ENCODE measurements at places on chromosomes 12 and 14.

GRCh38 chr12:113387631-113388030, 16.1 kb downstream of the SDS start:
- DNase-seq: no peak

- no peak for DNase-seq
Measured at GRCh38 chr12:18470251-18470650, 208.9 kb downstream of the PIK3C2G start.

DNA sequence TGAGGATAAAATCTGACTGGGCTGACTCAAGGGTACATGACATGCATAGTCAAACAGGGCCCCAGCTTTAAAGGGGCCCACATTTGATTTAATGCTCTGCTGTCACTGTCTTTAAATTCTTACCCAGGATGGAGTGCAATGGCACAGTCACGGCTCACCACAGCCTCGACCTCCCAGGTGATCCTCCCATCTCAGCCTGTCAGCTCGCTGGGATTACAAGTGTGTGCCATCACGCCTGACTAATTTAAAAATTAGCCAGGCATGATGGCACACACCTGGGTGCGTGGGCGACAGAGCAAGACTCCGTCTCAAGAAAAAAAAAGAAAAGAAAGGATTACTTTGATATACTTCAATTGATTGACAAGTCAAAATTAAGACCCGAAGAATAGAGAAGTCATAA, 9.2 kb upstream of the PLBD1 start:
- no peak for DNase-seq

GRCh38 chr12:67624355-67624754, 24.2 kb upstream of the DYRK2 start:
- DNase-seq: no peak

DNA sequence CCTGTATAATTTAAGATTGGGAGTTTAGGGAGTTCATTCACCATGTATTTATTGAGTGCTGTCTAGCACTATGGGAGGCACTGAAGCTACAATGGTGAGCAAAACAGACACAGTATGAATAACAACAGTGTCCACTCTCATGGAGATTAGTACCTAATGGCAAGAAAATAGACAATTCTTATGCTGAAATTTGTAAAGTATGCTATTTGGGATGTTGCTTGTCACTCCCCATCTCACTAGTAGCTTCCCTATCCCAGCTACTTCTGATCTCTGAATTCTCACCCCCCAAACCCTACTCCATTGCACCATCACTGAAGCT, 4.0 kb downstream of the GDF11 start:
- DNase-seq: no peak

DNA sequence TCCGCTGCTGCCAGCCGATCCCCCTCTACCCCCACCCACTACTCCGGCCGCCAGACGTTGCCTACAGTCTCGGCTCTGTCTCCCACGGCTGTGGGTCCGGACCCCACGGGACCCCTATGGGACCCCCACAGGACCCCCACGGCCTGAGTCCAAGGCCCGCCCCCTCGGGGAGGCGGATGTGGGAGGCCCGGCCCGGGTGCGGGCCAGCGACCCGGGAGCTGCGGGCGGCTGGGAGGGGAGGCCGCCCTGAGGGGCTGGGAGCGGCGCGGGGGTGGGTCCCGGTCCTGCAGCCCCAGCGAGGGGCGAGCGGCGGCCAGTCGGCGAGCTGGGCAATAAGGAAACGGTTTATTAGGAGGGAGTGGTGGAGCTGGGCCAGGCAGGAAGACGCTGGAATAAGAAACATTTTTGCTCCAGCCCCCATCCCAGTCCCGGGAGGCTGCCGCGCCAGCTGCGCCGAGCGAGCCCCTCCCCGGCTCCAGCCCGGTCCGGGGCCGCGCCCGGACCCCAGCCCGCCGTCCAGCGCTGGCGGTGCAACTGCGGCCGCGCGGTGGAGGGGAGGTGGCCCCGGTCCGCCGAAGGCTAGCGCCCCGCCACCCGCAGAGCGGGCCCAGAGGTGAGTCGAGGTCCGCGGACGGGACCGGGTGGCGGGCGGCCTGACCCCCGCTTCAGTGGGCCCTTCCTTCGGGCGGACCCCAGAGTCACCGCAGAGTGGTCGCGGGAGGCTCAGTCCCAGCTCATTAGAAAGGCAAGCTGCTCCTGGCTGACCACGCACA, at the start of gene ACVRL1:
Gene ACVRL1, plus strand, starts transcription at position 422 of the 773 bp plus-strand sequence. CDS start 4,971 bp downstream, outside the sequence.
- peak; percentile 67 for DNase-seq

All from AG08396 (cell line).